ENCODE measurements at places on chromosomes 12 and 14.

GRCh38 chr12:27109334-27110028, 27.1 kb upstream of the C12orf71 start:
- no peak for DNase-seq

GRCh38 chr12:115233891-115234543, 550.0 kb upstream of the TBX3 start:
- no peak for DNase-seq

DNA sequence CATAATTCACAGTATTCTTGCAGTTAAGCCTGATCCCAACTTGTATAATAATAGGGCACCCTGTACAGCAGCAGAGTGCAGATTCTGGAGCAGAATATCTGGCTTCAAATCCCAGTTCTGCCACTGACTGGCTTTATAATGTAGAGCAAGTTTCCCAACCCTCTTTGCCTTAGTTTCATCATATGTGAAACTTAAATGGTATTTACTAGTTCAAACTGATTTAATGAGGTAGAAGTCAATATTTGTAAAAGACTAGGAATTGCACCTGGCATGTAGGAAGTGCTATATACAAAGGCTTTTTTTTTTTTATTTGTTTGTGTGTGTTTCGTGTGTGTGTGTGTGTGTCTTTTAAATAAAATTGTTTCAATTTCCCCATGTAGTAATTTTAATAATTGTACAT, 125.9 kb downstream of the CCER1 start:
- no peak for DNase-seq

- no peak for DNase-seq
Measured at GRCh38 chr12:16348435-16349130, 1.1 kb downstream of the MGST1 start.

DNA sequence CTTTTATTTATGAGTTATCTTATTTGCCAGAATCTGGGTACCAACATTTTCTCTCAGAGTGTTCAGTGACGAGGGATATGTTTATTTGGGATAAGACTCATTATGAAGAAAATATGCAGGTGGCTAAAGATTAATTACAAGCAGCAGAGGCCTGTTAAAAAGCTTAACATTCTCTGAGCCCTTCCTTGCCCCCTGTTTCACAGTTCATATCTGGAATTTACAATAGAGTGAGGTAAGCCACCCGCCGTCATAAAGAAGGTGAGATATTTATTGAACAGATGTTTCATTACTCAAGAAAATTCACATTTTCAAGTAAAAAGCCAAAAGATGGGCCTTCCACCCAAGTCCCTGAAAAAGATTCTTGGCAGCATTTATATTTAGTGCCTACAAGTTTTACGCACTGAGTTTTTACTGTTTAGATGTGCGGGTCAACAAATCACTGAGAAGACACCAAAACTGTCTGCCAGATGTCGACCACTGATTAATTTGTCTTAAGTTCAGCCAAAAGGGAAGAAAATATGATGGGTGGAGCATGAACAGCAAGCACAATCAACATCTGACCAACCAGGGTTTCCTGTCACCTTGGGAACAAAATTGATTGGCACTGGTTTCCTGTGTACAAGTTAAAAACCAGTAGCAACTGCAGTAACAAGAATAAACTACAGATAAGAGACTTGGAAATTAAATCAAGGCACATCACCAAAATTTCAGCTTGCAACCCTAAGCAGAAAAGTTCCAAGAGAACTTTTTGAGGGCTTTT, 85.5 kb upstream of the PTPRB start:
- DNase-seq = no peak

DNA sequence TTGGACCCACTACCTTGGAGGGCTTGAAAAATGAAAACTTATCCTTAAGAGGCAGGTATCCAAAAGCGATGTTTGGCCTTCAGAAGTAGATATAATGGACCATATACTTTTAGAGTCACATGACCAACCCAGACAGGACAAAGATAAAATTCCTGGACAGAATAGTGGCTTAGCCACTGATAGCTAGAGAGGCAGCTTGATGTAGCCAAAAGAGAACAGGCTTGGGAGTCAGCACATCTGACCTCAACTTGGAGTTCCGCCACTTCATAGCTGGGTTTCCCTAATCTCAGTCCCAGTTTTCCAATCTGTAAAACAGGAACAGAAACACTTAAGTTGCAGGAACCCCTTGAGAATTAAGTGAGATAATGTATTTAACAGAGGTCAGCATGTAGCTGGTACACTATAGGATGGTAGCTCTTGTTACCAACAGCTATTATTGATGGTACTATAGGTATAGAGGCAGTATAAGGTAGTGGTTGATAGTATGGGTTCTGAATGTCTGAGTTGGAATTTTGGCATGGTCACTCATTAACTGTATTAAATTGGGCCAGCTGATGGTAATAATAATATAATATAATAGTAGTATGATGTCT, 63.2 kb upstream of the USP44 start:
- no peak for DNase-seq

GRCh38 chr12:107651571-107652449, 33.8 kb upstream of the PWP1 start:
- DNase-seq = no peak

DNA sequence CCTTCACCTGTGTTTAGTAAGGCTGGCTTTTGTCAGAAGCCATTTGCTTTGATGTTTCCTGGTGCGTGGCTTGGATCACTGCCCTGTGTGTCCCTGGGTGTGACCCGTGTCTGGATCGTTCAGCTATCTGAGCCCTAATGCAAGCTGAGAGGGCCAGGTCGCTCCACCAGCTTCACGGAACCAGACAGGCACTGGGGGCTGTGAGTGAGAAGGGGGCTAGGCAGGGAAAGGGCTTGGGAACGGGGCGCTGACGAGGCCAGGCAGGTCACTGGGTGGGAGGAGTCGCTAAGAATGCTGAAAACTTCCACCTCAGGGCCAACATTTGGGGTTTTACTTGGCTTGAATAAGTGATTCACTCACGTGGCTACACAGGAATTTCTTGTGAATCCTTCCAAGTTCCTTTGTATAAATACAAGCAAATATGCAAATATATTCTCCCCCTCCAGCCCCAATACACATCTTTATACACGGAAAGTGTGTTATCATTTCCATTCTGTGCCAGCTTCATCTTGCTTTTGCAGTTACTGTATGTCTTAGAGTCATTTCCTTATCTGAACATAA, 24.2 kb upstream of the MMP17 start:
- no peak for DNase-seq

All from esophagus squamous epithelium (tissue), 5 donors.